ENCODE measurements at places on chromosomes 2 and 18.

- no peak for DNase-seq
These were observed 233.7 kb downstream of the DSEL start for GRCh38 chr18:67282796-67283195.

GRCh38 chr2:216351172-216351925 is 20.9 kb downstream of the MARCHF4 start:
- DNase-seq: no peak

DNA sequence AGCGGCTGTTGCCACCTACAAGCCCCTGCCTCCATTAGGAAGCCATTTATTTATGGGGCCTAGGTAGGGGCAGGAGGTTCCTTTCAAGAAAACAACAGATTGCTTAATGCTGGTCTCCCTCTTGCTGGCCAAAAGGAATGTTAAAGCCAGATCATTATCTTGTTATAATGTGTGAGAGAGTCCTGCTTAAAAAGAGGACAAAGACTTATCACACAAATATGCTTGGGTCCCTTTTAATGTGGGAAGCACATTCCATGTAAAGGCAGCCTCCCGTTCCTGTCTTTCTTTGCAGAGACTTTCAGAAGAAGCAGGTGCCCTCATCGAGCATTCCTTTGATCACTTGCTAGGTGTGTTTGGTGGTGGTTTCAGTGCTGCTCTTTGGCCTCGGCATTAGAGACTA is 76.4 kb downstream of the AGAP1 start:
- no peak for DNase-seq

GRCh38 chr2:185895828-185896693 is 157.5 kb downstream of the FSIP2 start:
- DNase-seq: no peak

GRCh38 chr2:174699993-174700766 is 64.1 kb downstream of the CHRNA1 start:
- peak; percentile 25 for DNase-seq

- no peak for DNase-seq
These were observed 41.3 kb upstream of the YPEL5 start for GRCh38 chr2:30105556-30105955.

DNA sequence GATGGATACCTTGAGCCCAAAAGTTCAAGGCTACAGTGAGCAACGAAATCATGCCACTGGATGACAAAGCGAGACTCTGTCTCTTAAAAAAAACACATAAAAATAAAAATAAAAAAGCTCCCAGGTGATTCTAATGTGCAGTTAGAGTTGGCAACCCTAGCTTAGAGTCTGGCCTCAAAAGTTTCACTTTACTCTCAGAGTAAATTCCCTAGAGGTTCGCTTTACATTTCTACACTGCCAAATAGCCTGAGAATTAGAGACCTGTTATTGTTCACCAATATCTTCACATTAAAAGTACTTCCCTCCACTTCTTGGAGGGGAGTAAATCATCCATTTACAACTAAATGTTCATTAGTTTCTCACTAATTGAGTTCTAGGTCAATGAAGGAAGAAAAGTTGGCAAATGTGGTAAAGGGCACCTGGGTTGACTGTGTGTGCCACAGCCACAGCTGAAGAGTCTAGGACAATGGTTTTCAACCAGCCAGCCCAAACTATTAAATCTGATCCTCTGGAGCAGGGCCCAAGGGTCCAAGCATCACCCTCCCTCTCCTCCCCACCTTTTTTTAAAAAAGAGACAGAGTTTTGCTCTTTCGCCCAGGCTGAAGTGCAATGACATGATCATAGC is 15.2 kb upstream of the TMEM37 start:
- no peak for DNase-seq

DNA sequence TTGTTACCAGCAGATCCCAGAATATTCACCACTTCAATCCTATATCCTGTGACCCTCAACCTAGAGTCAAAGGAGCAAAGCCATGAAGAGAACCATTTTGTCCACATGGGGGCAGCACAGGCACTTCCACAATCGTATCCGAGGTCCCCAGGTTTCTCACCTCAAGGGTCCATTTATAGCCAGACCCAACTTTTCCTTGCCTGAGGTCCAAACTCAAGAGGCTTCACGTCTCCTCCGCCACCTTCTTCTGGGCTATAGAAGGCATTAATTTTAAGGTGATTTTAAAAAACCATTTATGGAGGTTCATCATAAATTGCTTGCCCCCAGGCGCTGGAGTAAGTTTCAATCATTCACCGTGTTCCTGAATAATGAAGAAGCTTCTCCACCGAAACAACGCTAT is 111.6 kb upstream of the NABP1 start:
- peak; percentile 57 for DNase-seq

GRCh38 chr18:58386780-58387179 is 242.1 kb downstream of the ALPK2 start:
- DNase-seq: no peak

DNA sequence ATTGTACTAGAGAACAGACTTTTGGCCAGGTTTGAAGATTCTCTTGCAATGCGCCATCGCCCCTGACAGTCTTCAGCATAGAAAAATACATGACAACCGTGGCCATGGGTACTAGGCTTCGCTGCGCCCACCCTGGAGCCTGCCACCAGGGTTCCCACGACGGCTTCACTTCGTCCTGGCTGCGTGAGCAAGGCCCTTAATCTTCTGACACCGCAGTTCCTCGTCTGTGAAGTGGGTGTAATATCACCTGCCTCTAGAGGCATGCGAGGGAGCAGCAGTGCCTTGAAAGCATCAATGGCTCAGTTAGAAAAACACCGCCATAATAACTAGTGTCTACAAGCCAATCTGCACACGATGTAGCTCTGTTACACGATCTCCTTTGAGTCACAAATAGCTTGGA is 175.2 kb upstream of the HS6ST1 start:
- DNase-seq: no peak

- no peak for DNase-seq
These were observed 352.5 kb downstream of the ARHGAP15 start for GRCh38 chr2:143481733-143482132.

DNA sequence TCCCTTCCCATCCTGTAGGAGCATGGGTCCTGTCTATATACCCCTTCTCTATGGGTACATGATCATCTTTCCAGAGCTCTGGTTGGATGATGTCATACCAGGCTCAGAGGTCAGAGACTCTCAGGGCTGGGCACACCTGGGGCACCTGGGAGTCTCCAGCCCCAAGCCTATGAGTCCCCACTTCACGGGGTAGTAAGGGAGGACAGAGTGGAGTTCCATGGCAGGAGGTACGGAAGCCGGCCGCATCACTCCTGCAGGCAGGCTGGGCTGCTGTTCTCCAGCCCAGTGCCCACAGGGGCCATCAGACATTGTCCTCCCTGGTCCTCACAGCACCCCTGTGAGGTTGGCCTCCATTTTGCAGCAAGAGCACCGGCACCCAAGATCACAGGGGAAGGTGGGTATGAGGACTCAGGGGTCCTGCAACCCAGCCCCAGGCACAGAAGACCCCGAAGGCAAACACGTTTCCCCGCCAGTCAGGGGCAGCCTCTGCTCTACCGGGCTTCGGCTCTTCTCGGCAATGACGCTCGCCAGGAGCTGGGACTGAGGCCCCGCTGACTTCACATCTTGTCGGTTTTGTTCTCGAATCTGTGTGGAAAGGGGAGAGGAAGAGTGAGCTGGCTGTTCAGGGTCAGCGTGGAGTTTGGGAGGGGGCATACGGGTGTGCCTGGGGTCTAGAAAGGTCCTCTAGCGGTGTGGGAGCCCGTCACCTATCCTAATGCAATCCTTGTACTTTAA is 91.5 kb downstream of the ADD2 start:
- DNase-seq: no peak

- no peak for DNase-seq
These were observed 9.1 kb upstream of the MALT1 start for GRCh38 chr18:58662118-58662517.

- no peak for DNase-seq
These were observed at the start of gene INHA for GRCh38 chr2:219572237-219573001. Gene INHA (plus strand): TSS chr2:219572310. CDS start chr2:219572375, 65 bp downstream.

GRCh38 chr18:63422864-63423304 is 608 bp upstream of the VPS4B start:
- DNase-seq: no peak

DNA sequence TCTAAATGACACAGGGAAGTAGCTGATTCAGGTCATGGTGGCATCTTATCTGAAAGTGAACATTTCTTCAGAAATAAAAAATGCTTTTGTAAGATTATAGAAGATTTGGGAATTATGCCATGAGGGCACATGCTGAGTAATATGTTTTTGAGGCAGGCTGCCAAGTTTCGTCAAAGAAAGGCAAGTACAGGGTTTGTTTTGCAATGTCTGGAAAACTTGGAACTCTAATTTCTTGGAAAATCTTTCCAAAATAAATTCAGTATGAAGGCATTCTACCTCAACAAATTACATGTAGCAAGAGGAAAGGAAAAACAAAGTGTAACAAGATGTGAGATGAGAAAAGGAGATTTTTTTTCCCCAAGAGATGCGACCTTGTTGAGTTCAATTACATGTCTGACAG is 167.7 kb downstream of the PLCL1 start:
- peak; percentile 35 for DNase-seq

- no peak for DNase-seq
These were observed 104.6 kb downstream of the KIAA1328 start for GRCh38 chr18:36933552-36933951.

DNA sequence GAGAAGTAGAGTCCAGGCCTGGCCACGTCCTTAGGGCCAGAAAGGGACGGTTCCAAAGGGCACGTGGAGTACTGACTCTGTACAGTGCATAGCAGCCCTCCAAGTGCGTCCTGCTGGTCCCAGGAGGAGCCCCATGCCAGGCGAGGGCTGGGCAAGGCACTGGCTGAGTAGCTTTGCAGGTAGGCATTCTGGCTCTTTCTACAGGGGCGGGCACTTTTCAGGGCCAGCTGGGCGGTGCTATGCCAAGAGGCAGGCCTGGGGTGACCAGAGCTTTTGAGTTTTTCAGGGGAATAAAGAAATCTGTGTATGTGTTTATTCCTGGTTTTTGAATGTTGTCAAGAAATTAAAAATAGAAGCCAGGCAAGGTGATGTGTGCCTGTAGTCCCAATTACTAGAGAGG is 15.4 kb upstream of the GLI2 start:
- no peak for DNase-seq

GRCh38 chr2:12050396-12050795 is 304.0 kb downstream of the LPIN1 start:
- DNase-seq: no peak

DNA sequence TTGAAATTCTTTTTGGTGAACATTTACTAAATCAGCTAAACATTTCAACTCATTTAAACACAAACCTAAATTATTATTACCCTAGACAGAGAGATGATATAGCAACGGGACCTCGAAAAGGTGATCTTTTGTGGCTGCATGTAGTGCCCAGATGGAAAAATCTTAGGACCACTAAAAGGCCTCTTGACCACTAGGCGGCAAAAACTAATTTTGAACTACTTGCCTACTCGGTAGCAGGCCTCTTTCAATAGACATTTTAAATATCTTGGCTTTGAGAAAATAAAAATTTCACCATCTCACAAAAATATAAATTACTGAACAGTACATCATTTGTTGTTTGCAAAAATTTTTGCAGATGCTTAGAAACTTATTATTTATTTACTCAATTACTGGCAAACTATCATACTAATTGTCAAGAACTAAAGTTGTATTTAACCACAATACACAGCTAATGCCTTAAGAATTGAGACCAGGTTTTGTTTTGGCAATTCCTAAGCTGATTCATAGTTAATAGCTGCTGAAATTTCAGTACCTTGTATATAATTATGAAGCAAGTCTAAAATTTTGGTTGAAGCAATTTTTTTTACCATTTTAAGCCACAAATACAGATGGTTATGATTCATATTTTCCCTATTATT is 9.4 kb downstream of the COL3A1 start:
- DNase-seq: peak; percentile 10

DNA sequence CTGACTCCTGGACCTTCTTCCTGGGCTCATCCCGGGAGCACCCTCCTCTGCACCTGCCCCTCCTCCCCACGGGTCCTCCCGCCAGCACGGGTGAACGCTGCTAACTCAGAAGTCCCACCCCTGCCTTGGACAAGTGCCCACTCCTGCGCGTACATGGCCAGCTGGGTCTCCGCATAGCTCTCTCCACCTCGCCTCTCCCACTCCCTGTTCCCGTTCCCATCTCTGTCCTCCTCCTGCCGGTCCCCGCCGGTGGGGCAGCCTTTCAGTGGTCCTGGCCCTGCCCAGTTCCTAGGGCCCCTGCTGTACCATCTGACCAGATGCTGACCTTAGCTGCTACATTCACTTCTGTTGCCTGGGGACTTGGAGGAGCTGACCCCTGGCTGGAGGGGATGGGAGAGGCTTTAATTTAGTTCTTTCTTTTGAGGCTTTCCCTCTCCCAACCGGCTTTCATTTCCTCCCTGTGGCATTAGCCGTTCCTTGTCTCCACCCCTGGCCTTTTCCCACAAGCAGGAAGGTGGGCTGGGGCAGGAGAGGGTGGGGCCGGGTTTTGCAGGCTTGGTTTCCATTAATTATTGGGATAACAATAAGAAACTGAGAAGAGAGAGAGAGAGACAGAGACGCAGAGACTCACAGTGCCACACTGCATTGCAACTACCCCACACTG is 136.1 kb downstream of the SH3BP4 start:
- no peak for DNase-seq

DNA sequence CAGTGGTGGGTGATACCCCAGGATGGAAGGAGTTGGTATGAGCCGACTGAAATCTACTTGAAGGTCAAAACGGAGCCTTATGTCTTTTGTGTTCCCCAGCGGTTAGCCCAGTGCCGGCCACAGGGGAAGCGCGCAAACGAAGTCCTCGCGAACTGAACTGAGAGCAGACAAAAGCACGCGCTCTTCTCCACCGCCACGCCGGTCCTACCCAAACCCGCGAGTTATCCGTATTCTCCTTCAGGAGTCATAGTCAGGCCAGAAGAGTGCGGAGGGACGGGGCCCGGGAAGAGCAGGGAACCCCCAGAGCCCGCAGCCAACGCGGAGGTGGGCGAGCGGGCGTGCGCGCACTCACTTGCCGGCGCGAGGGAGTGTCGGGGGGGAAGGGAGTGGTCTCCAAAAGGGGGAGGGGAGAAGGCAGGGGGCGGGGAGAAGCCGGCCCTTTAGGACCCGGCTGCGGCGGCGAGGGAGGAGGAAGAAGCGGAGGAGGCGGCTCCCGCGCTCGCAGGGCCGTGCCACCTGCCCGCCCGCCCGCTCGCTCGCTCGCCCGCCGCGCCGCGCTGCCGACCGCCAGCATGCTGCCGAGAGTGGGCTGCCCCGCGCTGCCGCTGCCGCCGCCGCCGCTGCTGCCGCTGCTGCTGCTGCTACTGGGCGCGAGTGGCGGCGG is at the start of gene IGFBP2:
TSS of gene IGFBP2 (plus strand) at position 469 of the 664 bp plus-strand sequence. CDS start at position 573, 104 bp downstream.
- DNase-seq: no peak

DNA sequence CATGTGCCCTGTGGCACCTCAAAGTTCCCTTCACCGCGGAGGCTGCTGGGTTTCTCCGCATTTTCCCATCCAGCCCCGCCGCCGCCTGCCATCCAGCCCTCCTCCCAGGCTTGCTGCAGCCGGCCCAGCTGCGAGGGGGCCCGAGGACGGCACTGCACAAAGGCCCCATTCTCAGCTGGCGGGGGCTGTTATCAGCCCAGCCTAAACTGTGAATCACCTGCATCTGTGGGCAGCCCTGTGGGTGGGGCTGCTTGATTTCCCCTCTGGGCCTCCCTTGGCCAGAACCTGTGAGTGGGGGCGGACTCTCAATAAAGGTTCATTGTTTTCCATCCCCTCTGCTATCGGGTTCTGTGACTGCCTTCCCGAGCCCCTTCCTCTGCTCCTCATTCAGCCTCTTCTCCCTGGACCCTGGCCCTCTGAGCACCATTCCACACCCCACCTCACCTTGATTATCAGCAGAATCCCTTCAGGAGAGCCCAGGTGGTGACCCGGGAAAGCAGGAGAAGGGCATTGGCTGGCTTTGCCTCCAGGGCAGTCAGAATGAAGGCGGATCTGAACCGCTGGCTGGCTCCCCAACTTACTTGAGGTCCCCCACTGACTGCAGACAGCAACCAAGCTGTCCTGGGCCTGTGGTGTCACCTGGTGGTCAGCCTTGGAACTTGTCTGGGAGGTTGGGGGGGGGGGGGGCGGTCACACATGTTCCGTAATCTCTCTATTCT is 204.5 kb downstream of the ZFP36L2 start:
- DNase-seq: no peak

Measured in foreskin melanocyte (primary cell).